Fibroblast of skin of back (primary cell): ENCODE measurements at places on chromosomes 2 and 18.
A peak's percentile ranks its signal among the peaks of the same experiment; 100 is the strongest.

GRCh38 chr2:69251943-69252342 is 135.1 kb downstream of the GFPT1 start:
- DNase-seq, result no peak

GRCh38 chr18:8800445-8800844 is 95.1 kb downstream of the MTCL1 start:
- DNase-seq, result peak; percentile 100

DNA sequence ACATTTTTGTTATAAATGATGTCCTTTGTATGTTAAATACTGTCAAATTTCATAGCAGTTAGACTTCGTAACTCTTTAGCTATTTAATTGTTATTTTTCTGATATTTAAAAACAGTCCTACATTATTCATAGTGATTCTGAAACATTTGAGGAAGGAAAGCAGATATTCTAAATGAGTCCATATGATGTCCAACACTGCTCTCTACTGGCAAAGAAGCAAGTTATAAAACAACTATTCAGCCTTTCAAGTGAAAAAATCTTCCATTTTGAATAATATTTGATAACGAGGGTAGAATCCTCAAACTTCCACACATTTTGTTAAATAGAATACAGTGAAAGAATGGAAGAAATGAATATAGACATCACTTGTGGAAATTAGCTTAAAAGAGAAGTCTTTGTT is 220.8 kb downstream of the GULP1 start:
- DNase-seq, result peak; percentile 72

- DNase-seq, result peak; percentile 73
Measured at GRCh38 chr2:230343747-230344146, 16.8 kb downstream of the SP140L start.

DNA sequence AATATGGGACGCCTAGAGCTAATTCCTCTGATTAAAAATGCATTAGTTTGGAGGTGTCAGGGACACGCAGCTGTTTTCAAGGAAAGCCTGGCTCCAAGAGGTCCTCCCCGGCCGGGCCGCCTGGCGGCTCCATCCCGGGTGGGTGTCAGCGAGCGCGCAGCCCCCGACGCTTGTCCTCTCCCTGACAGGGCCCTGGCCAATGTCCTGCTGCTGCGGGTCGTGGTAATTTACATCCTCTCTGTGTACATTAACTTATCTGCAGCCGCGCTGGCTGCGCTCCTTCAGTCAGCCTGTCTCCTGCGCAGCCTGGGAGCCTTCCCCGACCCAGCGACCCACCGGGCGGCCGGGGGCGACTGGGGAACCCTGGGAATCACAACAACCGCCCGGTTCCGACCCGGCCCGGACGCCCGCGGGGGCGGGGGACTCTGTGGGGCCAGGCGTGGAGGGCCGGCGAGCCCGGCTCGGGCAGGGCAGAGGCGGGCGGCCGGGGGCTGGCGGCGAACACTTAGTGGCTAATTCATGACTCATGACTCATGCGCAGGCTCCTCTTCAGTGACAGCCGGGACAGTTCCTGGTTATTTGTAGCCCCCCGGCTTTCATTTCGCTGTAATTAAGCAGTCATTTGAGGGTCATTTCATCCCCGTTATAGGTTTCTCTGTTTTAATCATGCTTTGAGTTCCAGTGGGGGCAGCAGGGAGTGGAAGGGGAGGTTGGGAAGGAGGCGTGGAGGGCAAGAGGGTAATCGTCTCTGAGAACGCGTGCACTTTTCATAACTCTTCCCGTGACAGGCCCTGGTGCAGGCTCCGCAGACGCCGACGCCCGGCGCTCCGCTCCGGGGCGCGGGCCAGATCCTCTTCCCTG is 141.9 kb upstream of the CTAGE1 start:
- peak; percentile 80 for DNase-seq

DNA sequence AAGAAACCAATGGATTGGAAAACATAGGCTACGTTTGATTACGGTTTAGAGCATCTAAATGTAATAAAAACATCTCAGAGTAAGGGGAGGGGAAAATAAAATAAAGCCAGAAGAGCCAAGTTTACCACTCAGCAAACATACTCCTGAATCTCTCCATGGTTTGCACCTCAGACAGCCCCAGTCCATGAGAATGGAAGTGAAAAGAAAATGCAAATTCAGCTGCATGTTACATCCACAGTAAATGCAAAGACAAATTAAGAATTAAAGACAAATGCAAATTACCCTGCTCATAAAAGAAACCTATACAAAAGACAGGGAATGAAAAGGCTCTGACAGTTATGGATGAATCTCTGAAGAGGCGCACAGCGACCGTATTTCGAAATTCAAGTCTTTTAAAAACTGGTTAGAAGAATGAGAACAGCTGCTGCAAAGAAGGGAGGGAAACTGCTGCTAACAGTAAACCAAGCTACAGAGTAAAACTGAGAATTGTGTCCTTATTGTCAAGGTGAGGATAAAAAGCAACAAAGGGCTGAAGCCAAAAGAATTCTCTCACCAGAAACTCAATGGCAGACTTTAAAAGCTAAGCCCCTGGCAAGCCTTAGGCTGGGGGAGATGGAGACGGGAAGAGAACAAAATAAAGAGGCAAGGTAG is 197.9 kb upstream of the ACVR2A start:
- DNase-seq, result no peak

GRCh38 chr2:231590614-231591013 is 2.0 kb upstream of the TEX44 start:
- no peak for DNase-seq

GRCh38 chr2:10930721-10931516 is 19.2 kb downstream of the KCNF1 start:
- DNase-seq, result peak; percentile 15

DNA sequence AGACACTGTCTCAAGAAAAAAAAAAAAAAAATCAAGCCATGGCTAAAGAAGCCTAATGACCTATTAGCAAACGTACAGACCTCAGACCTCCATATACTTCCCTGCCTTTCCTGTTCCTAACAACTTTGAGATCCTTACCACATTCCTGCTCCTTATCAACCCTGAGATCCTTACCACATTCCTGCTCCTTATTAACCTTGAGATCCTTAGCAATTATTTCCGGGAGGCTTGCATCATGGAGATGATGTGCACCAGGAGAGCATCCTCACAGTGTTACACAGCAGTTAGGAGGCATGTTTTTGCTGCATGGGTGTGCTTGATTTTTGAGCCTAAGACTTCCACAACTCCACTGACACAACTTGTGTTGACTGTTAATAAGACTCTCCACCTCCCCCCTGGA is 54.6 kb upstream of the RASGRP3 start:
- DNase-seq, result peak; percentile 18

- DNase-seq, result no peak
Measured at GRCh38 chr2:210913461-210913860, 357.1 kb downstream of the CPS1 start.

DNA sequence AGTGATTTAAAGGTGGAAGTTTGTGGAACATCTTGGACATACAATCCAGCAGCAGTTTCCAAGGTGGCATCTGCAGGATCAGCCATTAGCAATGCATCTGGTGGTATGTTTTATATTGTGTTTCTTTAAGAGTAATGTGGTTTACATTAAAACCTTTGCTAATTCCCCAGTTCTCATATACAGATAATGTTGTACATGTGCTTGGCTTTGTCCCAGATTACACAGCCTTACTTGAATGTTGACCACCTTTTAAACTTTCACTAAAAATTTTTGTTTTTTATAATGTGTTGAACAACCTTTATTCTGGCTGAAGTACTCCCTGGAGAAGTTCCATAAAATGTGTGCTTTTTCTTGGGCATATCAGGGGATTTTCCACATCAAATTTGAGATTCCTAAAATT is 57.5 kb downstream of the MIB1 start:
- no peak for DNase-seq

DNA sequence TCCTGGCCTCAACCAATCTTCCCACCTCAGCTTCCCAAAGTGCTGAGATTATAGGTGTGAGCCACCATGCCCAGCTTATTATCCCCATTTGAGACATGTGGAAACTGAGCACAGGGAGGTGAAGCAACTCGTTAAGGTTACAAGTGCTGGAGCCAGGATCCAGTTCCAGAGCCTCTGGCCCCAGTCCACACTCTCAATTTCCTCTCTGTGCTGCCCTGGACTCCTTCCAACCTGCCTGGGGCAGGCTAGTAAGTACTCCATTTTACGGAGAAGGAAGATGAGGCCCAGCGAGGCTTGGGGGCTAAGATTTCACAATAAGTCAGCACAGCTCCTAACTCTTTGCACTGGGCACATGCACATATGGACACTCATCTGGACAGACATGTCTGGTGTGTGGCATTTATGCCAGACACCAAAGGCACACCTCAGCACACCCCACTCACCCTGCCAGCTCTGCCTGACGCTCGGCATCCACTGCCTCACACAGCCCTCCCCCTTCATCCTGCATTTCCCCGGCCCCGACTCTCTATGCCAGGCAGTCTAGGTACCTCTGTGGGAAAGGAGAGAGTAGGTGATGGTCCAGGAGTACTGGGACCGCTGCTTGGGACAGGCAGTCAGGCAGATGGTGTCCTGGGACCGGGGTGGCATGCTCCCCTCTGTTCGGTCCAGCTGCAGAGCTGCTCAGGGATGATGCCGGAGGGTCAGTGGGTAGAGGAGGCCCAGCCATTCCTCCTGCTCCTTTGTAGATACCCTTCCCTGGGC is 20.5 kb downstream of the CFAP65 start:
- no peak for DNase-seq

DNA sequence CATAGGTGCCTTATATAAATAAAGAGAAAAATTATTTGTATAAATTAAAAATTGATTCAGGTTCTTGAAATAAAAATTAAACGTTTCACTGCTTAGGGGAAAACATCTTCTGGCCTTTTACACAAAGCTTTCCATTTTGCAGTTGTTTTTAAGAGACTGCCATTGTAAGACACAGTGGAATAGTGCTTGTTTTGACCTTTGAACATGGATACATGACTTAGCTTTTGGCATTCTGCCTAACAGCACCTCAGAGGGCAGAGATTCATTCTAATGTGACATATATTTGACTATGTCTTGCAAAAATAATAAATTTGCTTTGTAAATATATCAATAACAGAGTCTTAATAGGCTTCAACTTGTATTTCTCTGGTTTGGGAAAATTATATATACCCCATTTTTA is 142.1 kb downstream of the SLC4A10 start:
- no peak for DNase-seq

GRCh38 chr2:45867349-45867748 is 215.9 kb downstream of the PRKCE start:
- DNase-seq, result no peak

DNA sequence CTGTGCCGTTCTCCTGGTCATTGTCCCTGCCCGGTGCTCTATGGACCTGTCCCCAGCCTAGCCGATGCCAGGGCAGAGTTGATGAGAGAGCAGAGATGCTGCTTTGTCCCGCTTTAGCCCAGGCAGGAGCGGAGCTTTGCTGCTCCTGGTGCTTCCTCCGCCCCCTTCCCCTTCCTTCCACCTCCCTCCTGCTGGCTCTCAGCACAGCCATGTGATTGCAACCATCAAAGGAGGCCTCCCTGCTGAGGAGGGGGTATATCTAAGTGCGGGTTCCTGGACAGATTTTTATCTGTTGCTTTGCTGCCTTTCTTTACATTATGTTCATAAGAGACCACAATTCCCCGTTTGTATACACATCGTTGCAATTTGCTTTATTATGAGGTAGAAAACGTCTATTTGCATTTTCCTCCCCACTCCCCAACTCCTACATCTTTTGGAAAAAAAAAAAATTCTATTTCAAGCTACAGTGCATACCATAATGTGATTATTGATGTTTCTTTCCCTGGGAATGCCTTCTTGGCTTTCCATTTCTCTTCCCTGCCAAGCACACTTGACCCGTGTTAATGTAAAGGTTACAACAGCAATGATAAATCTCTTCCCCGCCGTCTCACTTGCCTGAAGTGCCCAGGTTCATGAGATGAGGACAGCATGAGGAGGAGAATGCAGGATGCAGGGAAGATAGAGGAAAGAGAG is 25.4 kb downstream of the ALPK2 start:
- DNase-seq, result no peak

DNA sequence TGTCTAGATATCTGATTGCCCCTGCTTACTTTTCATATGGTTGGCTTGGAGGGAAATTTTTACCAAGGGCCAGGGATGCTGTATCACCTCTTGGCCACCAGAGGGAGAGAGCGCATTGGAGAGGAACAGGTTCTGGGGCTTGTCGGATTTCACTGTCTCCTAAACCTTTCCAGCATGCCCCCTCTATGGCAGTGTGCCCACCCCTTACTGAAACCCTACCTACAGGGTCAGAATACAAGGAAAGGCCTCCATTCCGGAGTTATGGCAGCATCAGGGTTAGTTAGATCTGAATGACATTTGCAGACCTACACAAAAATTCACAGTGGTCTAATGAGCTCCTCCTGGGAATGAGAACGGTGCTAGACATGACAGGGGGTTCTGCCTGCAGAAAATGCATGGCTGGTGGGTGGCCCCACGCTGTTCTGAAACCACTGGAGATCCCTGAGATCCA is 5.8 kb downstream of the SLC14A2 start:
- peak; percentile 41 for DNase-seq

DNA sequence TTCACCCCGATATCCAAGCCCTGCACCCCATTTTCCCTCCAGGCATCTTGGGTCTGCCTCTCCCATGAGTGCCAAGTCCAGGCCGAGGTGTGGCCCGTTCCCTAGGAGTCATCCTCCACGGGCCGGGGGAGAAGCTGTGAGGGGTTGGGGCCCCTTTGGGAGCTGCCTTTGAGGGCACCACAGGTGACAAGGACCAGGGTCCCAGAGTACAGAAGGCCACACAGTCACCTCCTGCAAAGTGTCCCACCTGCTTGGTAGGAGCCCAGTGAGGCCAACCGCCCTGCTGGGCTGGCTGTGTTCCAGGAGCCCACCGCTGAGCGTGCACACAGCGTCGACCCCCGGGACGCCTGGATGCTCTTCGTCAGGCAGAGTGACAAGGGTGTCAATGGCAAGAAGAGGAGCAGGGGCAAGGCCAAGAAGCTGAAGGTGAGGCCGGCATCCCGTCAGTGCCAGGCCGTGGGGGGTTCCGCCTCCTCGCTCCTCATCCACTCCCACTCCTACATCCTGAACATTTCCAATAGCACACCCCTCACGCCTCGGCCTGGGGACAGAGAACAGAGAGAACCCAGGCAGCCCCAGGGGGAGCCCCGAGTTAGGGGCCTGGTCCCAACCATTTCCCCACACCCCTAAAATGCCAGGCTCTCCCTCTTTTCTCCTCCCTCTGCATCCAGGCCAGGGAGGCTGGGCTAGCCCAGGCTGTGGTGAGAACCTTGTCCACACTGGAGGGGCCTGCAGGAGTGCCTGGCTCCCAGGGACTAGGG is 2.7 kb downstream of the ERFE start:
- DNase-seq, result no peak

GRCh38 chr2:228518-229278 is 35.1 kb downstream of the SH3YL1 start:
- no peak for DNase-seq

- no peak for DNase-seq
Measured at GRCh38 chr2:37786854-37787253, 115.4 kb upstream of the CDC42EP3 start.

- no peak for DNase-seq
Measured at GRCh38 chr2:44246436-44246835, 28.8 kb upstream of the SLC3A1 start.

GRCh38 chr2:190340369-190340768 is 3.0 kb upstream of the INPP1 start:
- DNase-seq, result peak; percentile 24

- no peak for DNase-seq
Measured at GRCh38 chr18:22550861-22551260, 133.1 kb upstream of the CTAGE1 start.

GRCh38 chr2:222242532-222242931 is 56.3 kb downstream of the PAX3 start:
- no peak for DNase-seq

- DNase-seq, result peak; percentile 43
Measured at GRCh38 chr2:198874472-198874858, 583.3 kb downstream of the SATB2 start.
